Activated CD4-positive, alpha-beta T cell treated with anti-CD3 and anti-CD28 coated beads for 36 hours (primary cell): ENCODE measurements at places on chromosomes 7 and 10.
A peak's percentile ranks its signal among the peaks of the same experiment; 100 is the strongest.

GRCh38 chr10:133440633-133441285 is 13.0 kb upstream of the SCART1 start:
- no peak overlapping the region for H3K4me3 ChIP-seq
- no peak overlapping the region for H3K27ac ChIP-seq
- H3K27me3 ChIP-seq: peaks cover 6% of the 10 kb centered on the region
- peaks cover 17% of the 10 kb centered on the region for H3K4me1 ChIP-seq
- DNase-seq: no peak
- H3K36me3 ChIP-seq: peaks cover 6% of the 10 kb centered on the region

GRCh38 chr10:19944911-19945663 is 128.9 kb downstream of the PLXDC2 start:
- no peak overlapping the region for H3K27ac ChIP-seq
- H3K4me1 ChIP-seq: no peaks in the 10 kb centered on the region
- no peaks in the 10 kb centered on the region for H3K27me3 ChIP-seq
- H3K36me3 ChIP-seq: no peaks in the 10 kb centered on the region

GRCh38 chr10:35573796-35574195 is 31.3 kb upstream of the GJD4 start:
- no peaks in the 10 kb centered on the region for H3K4me1 ChIP-seq
- no peaks in the 10 kb centered on the region for H3K27me3 ChIP-seq
- no peak overlapping the region for H3K4me3 ChIP-seq
- no peak overlapping the region for H3K27ac ChIP-seq

DNA sequence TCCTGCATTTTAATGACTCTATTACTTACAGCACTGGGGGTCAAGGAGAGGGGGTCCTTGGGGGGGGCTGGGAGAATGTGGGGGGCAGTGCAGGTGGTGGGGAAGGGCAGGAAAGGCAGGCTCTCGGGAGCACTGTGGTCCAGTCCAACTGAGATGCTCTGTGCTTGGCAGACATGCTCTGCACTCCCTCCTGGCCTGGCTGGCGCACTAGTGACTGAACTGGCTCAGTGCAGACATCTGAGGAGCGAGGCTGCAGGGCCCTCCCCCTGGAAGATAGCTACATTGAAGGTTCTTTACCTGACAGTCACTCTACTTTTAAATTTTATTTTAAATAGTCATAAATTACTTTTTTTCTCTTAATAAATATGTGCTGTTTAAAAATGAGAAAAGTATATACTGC is 105.7 kb downstream of the NEURL1 start:
- H3K4me3 ChIP-seq: no peak overlapping the region
- H3K27me3 ChIP-seq: no peaks in the 10 kb centered on the region
- H3K27ac ChIP-seq: no peak overlapping the region
- H3K4me1 ChIP-seq: no peaks in the 10 kb centered on the region
- H3K36me3 ChIP-seq: peaks cover 1% of the 10 kb centered on the region
- DNase-seq: no peak

DNA sequence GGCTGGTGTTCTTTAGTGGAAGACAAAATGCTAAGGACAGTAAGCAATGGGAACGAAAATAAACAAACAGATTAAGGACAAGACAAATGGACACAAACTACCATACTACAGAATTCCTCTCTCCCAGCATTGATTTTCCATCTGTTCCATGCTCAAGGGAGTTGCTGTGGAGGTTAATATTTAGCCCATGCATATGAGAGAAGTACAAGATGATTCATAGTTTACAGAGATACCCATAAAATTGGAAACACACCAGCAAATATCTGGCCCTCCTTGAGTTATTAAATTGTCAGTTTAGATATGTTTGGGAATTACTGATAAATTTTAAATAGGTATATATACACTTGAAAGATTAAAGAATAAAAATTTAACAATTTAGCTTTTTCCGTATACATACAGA is 69.8 kb downstream of the GLI3 start:
- H3K27me3 ChIP-seq: no peaks in the 10 kb centered on the region
- no peak overlapping the region for H3K4me3 ChIP-seq
- H3K4me1 ChIP-seq: no peaks in the 10 kb centered on the region
- no peak overlapping the region for H3K27ac ChIP-seq
- H3K36me3 ChIP-seq: no peaks in the 10 kb centered on the region
- DNase-seq: no peak

DNA sequence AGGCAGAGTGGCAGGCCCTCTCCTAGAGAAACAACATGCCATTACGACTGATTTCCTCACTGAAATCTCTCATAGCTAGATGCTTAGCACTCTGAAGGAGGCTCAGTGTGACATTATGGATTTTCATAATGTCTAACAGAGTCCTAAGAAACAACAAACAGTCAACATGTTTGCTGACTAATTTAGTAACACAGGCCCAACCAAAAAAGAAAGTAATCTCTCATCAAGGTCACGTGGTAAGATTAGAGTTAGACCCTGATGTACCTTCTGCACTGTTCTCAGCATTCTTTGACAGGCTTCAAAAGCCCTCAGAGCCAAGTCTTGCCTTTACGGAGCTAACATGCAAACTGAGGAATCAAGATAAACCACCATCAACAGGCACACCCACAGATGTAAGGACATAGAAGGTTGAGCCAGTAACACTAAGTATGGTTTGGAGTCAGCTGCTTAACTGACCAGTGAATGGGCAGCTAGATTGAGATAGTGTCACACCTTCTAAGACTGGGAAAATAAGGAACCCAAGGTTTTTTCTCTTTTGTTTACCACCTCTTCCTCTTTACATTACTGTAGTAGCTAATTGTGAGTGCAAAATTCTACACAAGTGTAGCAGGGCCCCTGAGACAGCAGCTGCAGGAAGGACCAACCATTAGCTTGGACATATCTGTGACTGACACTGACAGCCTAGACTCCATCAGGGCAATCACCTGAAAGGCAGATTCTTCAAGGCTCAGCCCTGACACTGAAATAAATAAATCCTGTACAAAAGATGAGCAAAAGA is 15.3 kb upstream of the KCNIP2 start:
- no peak overlapping the region for H3K27ac ChIP-seq
- no peak for DNase-seq
- H3K4me1 ChIP-seq: peaks cover 4% of the 10 kb centered on the region
- peaks cover 20% of the 10 kb centered on the region for H3K36me3 ChIP-seq

DNA sequence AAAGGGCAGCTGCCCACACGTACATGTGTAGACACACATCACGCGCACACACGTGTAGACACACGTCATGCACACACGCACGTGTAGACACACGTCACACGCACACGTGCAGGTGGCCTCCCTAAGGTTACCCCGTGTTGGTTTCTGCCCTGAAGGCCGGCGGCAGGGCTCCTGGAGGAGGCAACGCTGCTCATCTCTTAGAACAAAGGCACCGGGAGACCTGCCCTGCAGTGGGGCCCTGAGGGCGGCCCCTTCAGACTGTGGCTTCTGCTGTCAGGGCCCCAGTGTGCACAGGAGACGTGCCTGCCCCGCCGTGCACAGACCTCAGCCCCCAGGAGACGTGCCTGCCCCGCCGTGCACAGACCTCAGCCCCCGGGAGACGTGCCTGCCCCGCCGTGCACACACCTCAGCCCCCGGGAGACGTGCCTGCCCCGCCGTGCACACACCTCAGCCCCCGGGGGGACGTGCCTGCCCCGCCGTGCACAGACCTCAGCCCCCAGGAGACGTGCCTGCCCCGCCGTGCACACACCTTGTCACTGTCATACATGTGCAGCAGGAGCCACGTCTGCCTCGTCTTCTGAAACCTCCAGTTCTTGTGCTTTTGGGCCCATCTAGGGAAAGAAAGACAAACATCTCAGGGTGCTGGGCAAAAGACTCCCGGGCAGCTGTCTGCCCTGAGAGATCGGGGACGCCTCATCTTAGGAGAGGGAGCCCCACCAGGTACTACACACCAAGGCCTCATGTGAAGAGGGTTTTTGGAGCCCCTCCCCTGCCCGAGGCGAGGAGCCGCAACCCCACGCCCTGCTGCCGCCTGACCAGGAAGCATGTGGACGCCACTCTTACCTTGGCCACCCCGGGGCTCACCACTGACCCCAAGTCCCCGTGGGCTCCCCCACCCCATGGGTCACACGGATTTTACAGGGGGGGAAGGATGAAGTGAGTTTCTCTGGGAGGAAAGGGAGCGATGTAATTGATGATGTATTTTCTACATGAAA is 17.3 kb downstream of the CYP2W1 start:
- H3K27me3 ChIP-seq: no peaks in the 10 kb centered on the region
- H3K4me3 ChIP-seq: no peak overlapping the region
- no peak for DNase-seq
- H3K27ac ChIP-seq: no peak overlapping the region

DNA sequence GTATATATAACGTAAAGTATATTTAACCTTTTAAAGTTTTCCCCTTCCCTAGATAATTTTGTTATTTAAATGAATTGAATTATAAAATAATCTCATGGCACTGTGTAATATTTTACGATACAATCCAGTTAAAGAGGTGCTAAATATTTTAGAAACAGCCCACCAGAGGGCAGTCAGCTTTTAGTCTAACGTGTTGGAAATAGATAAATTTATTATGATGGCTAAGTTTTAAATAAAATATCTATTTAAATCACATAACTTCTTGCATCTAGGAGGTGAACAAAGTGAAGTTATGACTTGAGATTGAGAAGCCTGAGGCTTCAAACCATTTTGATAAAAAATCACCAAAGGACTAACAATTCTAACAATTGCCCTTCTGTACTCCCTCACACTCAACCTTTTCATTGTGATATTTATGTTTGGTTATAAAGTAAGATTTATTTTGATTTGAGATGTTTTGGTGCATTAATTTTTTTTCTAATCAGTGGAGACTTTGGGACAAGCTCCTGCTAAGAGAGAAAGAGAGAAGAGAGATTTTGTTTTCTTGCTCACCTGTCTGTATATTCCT is 171.5 kb upstream of the SP4 start:
- H3K27ac ChIP-seq: no peak overlapping the region
- H3K27me3 ChIP-seq: peaks cover 32% of the 10 kb centered on the region
- H3K4me1 ChIP-seq: peaks cover under 1% of the 10 kb centered on the region
- no peak overlapping the region for H3K4me3 ChIP-seq
- no peaks in the 10 kb centered on the region for H3K36me3 ChIP-seq

DNA sequence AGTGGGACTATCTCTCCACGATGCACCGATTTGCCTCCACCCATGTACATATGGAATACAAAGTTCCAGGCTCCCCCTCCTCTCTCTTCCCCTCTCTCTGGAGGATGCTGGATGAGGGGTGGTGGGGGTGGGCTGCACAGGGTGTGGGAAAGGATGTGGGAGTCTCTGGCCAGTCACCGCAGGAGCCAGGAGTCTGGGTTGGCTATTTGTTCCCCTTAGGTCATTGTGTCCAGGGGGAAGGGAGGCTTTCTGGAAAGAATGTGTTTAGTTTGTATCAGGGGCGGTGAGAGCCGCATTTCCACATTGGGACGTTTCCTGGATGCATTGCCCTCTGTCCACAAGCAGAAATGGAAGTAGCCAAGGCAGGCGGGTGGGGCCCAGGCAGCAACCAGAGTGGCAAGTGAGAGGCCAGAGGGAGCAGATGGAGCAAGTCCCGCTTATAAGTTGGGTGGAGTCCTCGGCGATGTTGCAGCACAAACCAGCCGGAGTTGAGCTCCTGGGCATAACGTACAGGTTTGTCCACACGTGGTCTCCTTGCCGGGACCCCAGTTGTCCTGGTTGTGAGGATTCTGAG is 63.3 kb downstream of the ZNF777 start:
- H3K27ac ChIP-seq: no peak overlapping the region
- H3K27me3 ChIP-seq: peaks cover 24% of the 10 kb centered on the region
- H3K4me1 ChIP-seq: no peaks in the 10 kb centered on the region
- no peaks in the 10 kb centered on the region for H3K36me3 ChIP-seq
- no peak overlapping the region for H3K4me3 ChIP-seq
- DNase-seq: no peak

DNA sequence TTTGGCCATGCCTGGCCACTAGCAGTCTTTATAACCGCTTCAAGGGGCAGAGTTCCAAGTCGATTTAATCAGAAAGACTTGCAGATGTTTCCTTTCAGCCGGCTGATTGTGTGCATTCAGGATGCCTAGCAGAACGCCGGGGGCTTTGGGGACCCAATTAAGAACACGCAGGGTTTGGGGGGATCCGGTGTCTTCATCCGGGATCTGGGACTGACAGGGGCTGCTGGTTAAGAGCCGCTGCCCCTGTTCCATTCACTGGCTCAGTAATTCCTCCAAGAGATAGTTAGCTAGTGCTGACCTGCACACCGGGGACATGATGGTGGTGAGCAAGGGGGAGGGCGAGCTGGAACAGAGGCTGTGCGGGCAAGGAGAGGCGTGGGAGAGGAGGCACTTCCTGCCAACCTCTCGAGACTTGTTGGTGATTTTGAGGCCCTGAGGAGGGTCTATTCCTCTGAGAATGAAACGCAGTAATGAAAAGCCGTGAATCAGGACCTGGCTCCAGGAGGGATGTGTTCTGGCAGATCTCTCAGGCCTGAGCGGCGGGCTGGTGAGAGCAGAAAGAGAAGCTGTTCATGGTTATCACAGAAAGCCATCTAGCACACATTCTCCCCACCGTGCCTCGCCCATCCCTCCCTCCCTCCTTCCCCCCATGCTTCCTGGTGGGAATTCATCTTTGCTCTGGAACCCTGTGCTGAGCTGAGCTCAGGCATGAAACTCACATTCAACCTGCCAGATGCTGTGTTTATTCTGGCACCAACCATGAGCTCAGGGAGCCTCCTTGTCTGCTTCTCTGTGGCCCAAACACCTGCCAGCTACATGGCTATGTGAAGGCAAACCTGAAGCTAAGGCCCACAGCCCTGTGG is 152.0 kb downstream of the CCDC3 start:
- DNase-seq: peak; percentile 16
- no peaks in the 10 kb centered on the region for H3K36me3 ChIP-seq
- H3K27me3 ChIP-seq: peaks cover 19% of the 10 kb centered on the region
- H3K4me3 ChIP-seq: no peak overlapping the region
- H3K27ac ChIP-seq: no peak overlapping the region

GRCh38 chr7:79454361-79454960 is 994 bp upstream of the MAGI2 start:
- no peak overlapping the region for H3K4me3 ChIP-seq
- H3K4me1 ChIP-seq: peaks cover 5% of the 10 kb centered on the region
- peaks cover 45% of the 10 kb centered on the region for H3K27me3 ChIP-seq
- no peak overlapping the region for H3K27ac ChIP-seq

GRCh38 chr10:82778908-82779307 is 903.9 kb downstream of the NRG3 start:
- H3K4me3 ChIP-seq: no peak overlapping the region
- no peak overlapping the region for H3K27ac ChIP-seq

- no peaks in the 10 kb centered on the region for H3K36me3 ChIP-seq
- peaks cover 2% of the 10 kb centered on the region for H3K27me3 ChIP-seq
- no peak for DNase-seq
- H3K4me1 ChIP-seq: no peaks in the 10 kb centered on the region
- no peak overlapping the region for H3K27ac ChIP-seq
These were observed 16.7 kb downstream of the RET start for GRCh38 chr10:43093423-43094076.
